ENCODE measurements at places on chromosomes 3 and 15.

DNA sequence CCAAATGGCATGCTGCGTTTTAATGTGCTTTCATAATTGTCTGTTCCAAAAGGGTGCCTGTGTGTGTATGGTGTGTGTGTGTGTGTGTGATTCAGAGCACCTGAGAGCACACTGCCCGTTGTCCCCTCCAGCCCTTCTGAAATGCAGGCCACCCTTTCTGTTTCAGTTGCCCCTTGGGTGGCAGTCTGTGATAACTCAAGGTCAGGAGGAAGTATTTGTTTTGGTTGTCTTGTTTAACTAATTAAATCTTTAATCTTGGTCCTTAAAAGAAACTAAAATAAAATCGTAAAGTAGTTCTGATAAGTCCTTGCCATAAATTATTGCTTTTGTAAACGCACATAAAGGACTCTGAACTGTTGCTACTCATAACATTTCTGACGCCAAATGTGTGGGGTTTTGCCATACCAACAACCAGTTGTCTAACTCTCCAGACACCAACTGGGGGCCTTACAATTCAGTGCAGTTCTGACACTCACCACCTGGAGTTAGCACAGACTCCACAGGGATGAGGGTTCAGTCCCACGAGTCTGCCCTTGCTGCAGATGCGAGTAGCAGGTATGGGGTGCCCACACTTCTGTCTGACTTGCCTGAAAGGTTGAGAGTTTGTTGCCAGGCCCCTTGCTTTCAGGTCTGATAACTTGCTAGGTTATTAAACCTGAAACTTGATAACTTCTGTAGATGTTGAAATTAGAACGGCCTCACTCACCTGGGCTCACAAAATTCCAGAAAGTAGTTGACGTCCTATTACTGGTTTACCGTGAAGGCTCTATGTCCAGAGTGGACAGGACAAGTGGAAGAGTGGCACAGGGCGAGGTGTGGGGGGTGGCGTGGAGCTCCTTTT, 157.3 kb downstream of the IGF1R start:
- no peak for DNase-seq

GRCh38 chr3:66572090-66572675, 71.4 kb upstream of the LRIG1 start:
- DNase-seq, result no peak

- DNase-seq, result no peak
Observed at GRCh38 chr3:100265016-100265415, 4.2 kb downstream of the TBC1D23 start.

- no peak for DNase-seq
Observed at GRCh38 chr3:117254985-117255384, 545.4 kb downstream of the TUSC7 start.

- no peak for DNase-seq
Observed at GRCh38 chr3:71111784-71112440, 471.6 kb downstream of the FOXP1 start.

GRCh38 chr3:27127195-27127594, 242.0 kb downstream of the NEK10 start:
- DNase-seq, result no peak

DNA sequence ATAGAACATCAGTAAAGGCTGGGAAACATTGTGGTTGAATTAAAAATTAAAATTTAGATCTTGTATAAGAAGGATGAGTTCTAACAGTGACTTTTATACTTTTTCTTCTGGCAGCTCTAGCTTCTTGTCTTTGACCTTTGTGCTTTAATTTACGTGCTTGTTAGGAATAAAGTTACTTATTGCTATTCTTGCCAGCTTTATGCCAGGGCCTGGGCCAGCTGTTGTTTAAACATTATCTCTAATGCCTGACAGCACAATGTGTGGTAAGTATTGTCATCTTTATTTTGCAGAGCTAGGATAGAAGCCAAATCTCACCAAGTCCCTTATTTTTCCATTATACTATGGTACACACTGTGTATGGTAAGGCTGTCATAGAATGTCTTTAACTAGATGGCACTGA, 766.7 kb upstream of the GOLIM4 start:
- DNase-seq, result no peak

GRCh38 chr3:8980756-8981257, 17.5 kb upstream of the RAD18 start:
- DNase-seq, result no peak

DNA sequence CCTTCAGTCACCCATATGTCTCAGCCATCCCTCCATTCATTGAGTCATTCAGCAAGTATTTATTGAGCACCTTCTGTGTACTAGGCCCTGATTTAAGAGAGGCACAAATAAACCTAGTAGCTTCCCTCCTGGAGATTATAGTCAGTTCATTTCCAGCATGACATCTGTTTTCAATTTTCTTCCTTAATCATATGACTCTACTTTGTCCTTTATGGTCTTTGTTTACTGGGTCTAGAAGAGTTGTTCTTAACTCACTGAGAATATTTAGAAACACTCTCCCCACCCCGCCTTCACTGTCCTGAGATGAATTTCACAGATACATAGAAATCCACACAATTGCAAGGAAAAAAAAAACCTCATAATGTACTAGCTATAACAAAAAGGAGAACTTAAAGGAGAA, 44.8 kb upstream of the ADAMTS9 start:
- DNase-seq, result no peak

GRCh38 chr3:156792945-156793344, 33.2 kb upstream of the LEKR1 start:
- DNase-seq, result peak; percentile 45

- DNase-seq, result no peak
Observed at GRCh38 chr3:30225021-30225420, 381.4 kb upstream of the TGFBR2 start.

Measured in CD4-positive, alpha-beta T cell (primary cell).